CD4-positive, alpha-beta T cell treated with Interleukin-10 for 1 hour (primary cell): ENCODE measurements at places on chromosomes 2 and 18.

DNA sequence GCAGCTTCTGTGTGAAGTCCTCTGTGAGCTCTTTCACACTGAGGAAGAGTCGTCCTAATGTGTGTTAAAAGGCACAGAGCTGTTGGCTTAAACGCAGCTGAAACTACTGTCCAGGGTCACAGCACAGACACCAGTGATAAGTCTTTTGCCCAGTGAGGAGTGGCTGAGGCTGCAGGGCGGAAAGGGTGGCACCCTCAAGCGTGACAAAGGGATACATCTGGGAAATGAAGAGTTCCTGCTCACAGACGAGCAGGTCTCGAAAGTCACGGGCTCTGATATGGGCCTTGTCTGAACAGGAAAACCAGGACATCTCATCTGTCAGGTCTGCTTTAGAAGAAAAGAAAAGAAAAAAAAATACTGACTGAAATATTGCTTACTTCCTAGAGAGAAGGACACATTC lies 36.5 kb downstream of the TGIF1 start:
- DNase-seq = no peak

DNA sequence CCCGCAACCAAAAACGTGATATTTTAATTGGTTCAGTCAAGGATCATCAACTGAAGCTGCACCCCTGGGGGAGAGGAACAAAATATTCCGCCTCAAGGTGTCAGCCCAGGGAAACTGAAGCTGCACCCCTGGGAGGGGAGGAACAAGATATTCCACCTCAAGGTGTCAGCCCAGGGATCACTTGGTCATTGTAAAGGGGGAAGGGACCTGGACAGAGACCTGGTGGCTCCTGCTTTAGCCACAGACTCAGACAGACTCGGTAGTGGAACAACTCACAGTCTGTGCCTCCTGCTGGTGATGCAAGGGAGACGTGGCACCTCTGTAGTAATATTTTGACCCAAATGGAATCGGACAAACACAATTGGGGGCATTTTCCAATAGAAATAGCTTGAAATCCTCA lies 75.1 kb downstream of the GBX2 start:
- no peak for DNase-seq

GRCh38 chr2:128579825-128580224 lies 261.2 kb upstream of the HS6ST1 start:
- no peak for DNase-seq

DNA sequence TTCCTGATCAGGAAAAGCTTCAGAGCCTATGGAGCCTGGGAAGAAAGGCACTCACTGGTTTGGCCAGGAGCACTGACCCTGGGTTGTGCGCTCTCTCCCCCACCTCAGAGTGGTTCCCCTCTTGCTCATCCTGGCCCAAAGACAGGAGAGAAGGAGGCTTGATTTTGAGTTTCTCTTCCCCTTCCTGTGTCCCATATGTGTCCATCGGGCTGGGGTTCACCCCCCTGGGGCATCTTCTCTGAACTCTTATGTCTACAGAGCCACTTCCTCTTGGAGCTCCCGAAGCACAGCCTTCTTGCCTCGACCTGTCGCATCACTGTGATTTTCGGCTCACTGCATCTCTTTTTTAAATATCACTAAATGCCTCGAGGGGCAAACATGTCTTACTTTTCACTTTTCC lies 692.3 kb downstream of the RNF144A start:
- DNase-seq = no peak

DNA sequence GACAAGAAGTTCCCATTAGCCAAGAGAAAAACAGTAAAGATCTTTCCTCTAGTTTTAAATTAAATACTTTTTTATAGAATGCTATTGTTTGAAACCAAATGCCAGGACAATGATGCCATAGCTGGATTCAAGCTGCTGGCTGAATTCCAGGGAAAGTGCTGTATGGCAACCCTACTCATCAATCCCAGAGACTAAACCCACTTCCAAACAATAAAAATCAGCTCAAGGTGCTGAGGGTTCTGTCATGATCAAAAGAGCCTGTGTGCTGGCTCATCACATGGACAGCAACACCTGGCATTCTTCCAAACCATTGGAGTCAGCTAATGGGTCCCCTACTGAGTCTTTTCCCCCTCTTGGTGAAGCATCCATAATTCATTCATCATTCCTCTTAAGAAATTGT lies 53.7 kb upstream of the PARD3B start:
- DNase-seq = no peak
